ENCODE measurements at places on chromosomes 2 and 18.

DNA sequence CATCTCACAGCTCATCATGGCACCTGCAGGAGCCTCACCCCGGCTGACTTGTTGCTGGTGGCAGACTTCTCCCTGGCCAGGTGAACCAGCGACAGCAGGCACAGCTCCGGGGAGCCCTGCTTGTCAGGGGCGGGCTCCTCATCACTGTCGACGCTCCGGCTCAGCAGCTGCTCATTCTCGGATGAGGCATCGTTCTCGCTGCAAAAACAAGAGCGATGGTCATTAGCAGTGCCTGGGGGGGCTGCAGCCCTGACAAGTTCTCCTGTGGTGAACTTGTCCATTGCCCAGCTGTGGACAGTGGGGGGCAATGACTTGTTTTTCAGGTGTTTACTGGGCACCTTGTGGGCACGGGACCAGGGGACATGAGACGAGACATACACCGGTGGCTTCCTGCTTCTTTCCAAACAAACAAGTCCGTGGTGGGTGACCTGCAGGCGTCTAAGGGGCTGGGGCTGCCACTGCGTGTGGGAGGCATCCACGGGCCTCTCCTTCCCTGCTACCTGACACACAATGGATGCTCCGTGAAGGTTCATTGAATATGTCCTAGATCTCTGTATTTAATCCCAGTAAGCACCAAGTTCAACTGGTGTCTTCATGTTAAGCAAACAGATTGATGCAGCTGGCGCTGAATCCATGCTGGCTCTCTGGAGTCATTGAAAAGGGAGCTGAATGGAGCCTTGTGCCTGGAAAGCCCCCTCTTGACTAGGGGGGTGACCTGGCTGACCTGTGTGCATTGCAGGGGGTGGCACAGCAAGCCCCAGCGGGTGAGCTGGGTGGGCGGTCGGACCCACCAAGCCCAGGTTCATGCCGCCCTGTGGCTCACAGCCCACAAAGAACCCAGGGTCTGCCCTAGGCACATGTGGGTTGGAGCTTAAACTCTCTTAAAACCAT is 81.0 kb downstream of the EDAR start:
- no peak for DNase-seq

DNA sequence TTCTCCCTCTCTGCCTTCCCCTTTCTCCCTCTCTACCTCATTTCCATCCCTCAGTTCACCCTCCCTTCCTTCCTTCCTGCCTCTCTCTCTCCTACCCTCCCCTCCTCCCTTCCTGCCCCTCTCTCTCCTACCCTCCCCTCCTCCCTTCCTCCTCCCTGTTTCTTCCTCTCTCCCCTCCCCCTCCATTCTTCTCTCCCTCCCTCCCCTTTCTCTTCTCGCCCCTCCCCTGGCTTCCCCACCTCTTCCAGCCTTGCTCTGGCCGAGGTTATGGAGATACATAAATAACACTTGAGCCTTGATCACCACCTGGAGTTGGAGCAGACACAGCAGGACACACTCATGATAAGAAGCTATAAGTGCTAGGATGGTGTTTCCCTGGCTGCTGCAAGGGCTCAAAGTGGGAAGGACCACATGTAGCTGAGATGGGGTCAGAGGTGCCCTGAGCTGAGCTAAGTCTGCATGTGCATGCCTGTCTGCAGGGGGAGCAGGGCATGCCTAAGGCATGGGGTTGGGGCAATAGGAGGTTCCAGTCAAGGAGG is 326.1 kb upstream of the HS6ST1 start:
- no peak for DNase-seq

- no peak for DNase-seq
These were observed 16.1 kb upstream of the ADI1 start for GRCh38 chr2:3535467-3535793.

GRCh38 chr2:41657226-41657625 is 390.6 kb upstream of the PKDCC start:
- DNase-seq, result no peak

DNA sequence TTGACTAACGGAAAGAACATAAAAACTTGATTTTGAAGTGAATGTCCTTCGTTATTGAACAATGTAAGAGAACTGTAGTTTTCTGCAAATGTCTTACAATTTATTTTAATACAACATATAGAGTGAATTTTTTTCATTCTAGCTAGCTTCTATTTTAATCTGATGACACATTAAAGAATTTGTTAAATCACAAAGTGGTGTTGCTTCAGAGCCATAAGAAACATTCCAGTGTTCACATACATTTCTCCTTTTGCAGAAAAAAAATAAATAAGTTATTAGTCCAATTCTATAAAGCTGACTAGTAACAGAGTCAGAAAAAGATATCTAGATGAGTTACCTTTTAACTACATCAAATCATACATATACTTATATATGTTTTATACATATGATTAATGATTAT is 914.3 kb upstream of the SLC39A10 start:
- no peak for DNase-seq

DNA sequence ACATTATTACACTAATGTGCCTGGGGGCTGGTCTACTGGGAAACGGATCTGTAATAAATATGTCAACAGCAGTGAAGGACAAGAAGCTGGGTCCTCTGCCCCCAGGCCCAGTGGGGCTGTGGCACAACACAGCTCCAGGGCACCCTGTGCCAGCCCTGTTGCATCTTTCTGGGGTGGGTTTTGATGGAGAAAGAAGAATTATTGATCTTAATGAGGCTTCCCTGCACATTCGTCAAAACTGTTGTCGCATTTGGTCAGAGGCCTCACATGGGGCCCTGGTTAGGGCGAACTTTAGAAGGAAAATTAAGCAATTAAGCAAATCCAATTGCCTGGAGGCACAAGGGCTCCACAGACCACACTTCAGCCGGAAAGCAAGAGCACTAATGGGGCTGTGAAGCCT is 30.0 kb upstream of the TWIST2 start:
- DNase-seq, result no peak

DNA sequence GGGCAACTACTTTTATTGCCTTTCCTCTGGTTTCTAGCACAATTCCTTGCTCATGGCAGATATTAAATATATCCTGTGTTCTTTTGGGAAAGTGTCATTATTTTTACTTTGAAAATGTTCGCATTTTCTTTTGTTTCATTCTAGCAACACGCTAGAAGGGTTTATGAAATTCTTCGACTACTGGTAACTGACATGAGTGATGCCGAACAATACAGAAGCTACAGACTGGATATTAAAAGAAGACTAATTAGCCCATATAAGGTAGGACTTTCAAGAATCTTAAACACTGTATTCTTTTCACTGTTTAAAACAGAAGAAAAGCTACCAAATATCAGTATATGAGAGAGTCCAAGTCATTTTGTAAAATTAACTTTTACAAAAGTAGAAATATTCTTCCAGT is 20.6 kb upstream of the METAP1D start:
- DNase-seq, result no peak

GRCh38 chr2:111122631-111123421 is 2.1 kb downstream of the BCL2L11 start:
- no peak for DNase-seq

DNA sequence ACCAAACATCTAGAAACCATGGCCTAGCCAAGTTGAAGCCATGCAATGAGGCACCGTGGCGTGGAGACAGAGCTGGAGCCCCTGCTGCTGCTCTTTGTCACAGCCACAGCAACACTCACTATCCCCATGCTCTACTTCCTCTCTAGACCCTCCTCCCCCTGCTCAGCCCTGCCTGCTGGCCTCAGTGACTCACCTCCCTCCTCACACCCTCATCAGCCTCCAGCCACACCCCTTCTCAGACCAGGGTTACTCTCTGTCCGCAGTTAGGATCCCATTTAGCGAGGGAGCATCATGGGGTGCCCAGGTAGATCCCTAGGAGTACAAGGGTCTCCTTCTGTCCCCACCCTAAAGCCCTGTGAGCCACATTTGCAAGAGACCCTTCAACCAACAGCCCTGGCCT is 25.4 kb upstream of the SOX11 start:
- no peak for DNase-seq

DNA sequence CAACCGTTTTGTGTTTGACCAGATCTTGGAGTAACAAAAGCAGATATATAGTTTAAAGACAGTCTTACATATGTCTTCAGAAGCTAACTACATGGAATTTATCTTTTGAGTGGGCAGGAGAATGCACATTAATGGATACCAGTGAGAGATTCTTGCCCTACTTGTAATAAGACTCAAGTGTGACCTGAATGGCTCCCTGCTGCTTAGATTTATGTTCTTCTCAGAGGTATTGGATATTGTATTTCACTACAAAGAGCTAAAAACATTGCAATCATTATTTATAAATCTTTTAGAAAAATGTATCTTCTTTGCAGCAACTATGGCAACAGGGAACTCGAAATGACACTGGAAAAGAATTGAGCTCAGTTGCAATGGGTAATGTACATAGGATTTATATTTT is 227.7 kb downstream of the LRRTM4 start:
- no peak for DNase-seq

- DNase-seq, result no peak
These were observed 52.5 kb downstream of the CENPO start for GRCh38 chr2:24845691-24846090.

- DNase-seq, result no peak
These were observed 99.0 kb downstream of the MBD2 start for GRCh38 chr18:54125429-54125828.

- no peak for DNase-seq
These were observed 261.2 kb downstream of the BCL11A start for GRCh38 chr2:60292242-60292641.

GRCh38 chr2:211516537-211516936 is 960.1 kb downstream of the CPS1 start:
- DNase-seq, result no peak

DNA sequence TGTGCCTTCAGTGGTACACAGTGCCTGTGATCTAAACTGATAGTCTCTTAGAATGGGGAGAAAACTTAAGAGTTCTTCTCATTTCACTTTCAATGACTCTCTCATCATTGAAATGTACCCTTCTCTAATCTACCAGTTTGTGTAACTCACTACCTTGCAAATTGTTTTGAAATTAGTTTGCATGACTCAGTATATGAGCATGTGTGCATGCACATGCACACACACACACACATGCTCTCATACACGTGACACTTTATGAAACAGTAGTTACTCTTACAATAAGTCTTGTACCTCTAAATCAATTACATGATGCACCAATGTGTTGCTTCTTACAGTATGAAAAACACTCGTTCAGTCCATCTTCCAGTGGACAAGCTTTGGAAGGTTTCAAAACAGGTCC is 10.6 kb downstream of the LYPD6B start:
- no peak for DNase-seq

DNA sequence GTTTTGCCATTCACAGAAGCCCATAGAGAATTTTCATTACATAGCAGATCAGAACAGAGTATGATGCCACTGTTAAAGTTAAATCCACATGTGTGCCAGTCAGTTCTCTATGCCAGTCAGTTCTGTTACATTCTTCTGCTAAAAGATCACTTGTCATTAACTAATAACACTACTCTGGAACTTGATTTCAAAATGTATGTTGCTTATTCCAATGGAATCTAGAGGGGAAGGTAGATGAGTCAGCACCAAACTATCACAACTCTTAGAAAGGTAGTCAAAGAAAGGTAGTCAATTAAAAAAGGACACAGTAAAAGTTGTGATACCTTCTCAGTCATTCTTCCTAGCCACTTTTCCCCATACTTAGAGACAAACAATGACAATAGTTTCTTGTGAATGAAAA is 1214.4 kb downstream of the LRP1B start:
- no peak for DNase-seq

- DNase-seq, result no peak
These were observed 163.9 kb upstream of the DNMT3A start for GRCh38 chr2:25505622-25506021.

DNA sequence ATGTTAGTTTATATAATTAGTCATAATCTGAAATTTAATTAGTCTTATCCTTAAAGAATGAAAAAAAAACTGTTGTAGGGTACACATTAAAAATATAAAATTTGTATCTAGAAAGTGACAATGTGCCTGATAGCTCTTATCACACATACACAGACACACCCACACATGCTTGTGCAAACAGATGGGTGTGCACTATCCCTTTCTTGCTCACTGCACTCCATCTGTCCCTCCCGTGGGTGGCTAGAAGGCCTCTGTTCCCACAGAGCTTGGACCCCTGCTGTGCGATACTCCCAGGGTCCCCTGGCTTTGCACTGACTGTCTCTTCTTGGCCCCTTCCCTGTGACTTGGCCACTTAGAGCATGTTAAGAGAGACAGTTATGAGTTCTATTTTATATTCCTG is 123.9 kb upstream of the ACKR3 start:
- no peak for DNase-seq

- DNase-seq, result no peak
These were observed 174.2 kb downstream of the LOXHD1 start for GRCh38 chr18:46482831-46483230.

- DNase-seq, result no peak
These were observed 99.6 kb downstream of the TXNL1 start for GRCh38 chr18:56538746-56539145.

DNA sequence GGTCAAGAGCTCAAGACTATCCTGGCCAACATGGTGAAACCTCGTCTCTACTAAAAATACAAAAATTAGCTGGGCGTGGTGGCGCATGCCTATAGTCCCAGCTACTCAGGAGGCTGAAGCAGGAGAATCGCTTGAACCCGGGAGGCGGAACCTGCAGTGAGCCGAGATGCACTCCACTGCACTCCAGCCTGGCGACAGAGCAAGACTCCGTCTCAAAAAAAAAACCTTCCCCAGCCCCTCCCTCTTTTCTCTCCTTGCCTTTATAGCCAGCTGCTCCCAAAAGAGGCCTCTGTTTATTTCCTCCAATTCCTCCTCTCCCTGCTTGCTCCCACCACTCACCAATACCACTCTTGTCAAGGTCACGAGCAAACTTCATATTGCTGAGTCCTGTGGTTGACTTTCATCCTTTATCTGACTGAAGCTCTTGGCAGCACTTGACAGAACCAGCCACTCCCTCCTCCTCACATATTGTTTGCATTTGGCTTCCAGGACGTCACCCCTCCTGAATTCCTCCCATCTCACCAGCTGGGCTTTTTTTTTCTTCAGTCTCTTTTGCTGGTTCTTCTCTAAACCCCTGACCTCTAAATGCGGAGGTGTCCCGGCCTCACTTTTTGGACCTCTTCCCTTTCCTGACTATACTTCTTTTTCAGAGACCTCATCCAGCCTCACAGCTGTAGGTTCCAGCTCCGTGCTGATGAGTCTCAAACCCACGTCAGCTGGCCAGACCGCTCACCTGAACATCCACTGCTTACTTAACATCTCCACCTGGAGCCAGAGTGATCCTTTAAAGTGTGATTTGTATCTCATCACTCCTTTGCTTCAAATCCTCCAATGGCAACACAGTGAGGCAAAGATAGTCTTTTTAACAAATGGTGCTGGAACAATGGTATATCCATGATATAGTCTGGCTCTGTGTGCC is 84.6 kb upstream of the CAB39 start:
- DNase-seq, result no peak
